ENCODE measurements at places on chromosomes 7 and 10.

GRCh38 chr7:967361-968082 is 7.8 kb downstream of the COX19 start:
- no peak for DNase-seq

- no peak for DNase-seq
These were observed 145.7 kb downstream of the RNLS start for GRCh38 chr10:88437411-88437810.

DNA sequence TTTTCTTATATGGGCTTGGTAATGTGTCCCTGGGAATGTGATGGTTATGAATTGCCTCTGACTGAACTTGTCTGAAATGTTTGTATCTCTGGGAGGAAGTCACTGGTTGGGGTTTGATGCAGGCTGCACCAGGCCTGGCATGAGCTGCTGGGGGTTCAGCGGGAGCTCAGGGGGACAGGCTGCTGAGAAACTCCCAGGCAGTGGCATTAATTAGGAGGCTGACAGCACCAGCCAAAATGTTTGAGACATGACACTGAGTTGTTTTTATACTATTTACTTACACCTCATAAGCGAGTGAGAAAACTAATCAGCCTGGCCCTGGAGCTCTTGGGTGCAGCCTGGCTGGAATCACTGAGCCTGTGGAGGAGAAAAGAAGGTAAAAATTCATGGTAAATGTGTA is 124.1 kb upstream of the SORCS3 start:
- no peak for DNase-seq

DNA sequence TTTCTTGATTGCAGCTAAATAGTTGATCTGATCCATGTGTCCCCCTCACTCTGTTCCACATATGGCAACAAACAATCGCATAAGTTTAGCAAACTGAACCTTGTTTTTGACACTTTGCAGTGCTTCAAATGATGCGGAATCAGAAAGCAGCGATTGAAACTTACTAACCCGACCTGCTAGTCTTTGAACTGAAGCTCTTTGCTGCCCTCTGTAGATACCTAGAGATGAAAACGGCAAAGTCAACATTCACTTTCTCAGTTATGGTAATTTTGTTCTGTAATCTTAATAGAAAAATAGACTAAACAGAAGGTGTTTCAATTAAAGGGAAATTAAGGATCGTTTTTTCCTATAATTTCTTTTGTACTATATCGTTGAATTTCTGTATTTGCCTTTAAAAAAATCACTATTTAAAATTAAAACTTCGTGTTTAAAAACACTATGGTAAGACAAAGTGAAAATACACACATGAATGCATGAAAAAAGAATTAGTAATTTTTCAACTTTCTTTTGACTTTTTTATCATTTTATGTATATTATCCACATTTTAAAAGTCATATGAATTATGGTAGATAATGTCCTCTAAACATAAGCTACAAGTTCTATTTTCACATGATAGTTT is 276.5 kb downstream of the MAGI2 start:
- no peak for DNase-seq

DNA sequence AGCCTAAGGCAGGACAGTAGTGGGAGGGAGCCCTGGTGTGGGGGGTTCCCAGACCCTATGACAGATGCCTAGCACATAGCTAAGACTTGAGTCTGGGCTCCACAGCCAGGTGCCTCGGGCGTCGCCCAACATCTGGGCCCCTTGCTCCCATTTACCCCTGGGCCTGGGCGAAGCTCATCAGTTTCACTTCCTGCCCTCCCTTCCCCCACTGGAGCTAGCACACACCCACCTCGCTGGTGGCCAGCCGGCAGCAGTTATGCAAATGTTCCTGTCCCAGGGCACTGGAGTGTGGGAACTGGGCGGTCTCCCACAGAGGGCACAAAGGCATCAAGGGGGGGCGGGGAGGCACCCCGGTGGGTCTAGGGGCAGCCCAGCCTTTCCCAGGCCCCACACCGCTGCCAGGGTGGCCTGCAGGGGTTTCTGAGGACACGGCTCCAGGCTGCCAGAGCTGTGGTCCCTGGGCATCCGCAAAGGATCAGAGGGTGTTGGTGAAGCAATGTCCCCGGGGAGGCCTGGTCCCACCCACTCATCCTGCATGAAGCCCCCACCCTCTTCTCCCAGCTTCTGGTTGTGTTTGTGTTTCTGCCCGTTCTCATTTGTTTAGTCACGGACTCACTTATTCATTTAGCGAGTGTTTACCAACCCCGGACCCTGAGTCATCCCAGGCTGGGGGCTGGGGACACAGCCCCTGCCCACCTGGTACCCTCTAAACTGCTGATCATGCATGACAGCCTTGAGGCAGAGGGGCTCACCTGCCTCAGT is 20.4 kb downstream of the SH2B2 start:
- DNase-seq = no peak

- no peak for DNase-seq
These were observed 53.1 kb upstream of the NKX6-2 start for GRCh38 chr10:132839061-132839460.
